Tibial nerve (tissue), 4 donors: ENCODE measurements at places on chromosomes 6 and 20. TPM values are rescaled to one million over a fixed set of nuclear protein-coding genes. Genes with fewer than 3 reads are reported as not detected.

The VIP gene
- 0.39 TPM for total RNA-seq

The TTLL9 gene
- total RNA-seq = 2.8 TPM

The HLA-DPB1 gene
- 56.5 TPM for total RNA-seq

The FAM209B gene
- not detected for total RNA-seq

The TREML1 gene
- 2.2 TPM for total RNA-seq

The KIAA0408 gene
- 13.5 TPM for total RNA-seq

The CCN6 gene
- total RNA-seq = 0.39 TPM

DNA sequence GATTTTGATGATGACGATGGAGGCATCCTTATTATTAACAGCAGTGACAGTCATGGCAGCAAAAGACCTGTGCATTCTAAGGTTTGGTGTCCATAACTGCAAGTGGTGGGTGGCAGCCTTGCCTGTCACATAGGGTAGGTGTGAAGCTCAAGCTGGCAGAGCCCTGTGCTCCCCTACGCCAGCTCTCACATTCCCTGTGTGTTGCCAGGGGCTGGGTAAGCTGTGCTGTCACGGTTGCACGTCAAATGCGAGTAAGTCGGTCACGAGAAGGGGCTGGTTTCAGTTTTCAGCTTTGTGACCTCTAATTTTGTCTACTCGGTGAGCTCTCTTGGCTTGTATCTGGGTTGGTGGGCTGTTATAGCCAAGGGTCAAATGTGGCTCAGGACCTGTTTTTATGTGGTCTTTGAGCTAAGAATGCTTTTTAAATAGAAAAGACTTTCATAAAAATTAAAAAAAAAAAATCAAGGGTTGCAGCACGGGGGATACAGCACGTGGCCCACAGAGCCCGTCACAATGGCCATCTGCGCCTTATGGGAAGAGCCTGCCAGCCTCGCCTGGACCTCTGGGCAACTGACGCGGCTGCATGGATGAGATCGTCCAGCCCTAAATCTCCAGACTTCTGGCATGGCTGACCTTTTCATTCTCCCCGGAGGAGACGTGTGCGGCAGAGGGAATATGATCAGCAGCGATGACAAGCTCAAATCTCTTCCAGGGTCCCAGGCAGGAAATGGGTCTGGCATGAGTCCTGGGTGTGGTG lies 148.5 kb downstream of the PHACTR3 start:
- DNase-seq = no peak

GRCh38 chr6:160141001-160141726 lies 19.5 kb downstream of the SLC22A1 start:
- no peak for DNase-seq

GRCh38 chr6:44161997-44162338 lies 3.3 kb downstream of the CAPN11 start:
- no peak for DNase-seq

GRCh38 chr6:56843476-56844349 lies 111.2 kb upstream of the BEND6 start:
- peak; percentile 50 for DNase-seq

GRCh38 chr6:37988127-37988526 lies 168.6 kb downstream of the ZFAND3 start:
- no peak for DNase-seq

DNA sequence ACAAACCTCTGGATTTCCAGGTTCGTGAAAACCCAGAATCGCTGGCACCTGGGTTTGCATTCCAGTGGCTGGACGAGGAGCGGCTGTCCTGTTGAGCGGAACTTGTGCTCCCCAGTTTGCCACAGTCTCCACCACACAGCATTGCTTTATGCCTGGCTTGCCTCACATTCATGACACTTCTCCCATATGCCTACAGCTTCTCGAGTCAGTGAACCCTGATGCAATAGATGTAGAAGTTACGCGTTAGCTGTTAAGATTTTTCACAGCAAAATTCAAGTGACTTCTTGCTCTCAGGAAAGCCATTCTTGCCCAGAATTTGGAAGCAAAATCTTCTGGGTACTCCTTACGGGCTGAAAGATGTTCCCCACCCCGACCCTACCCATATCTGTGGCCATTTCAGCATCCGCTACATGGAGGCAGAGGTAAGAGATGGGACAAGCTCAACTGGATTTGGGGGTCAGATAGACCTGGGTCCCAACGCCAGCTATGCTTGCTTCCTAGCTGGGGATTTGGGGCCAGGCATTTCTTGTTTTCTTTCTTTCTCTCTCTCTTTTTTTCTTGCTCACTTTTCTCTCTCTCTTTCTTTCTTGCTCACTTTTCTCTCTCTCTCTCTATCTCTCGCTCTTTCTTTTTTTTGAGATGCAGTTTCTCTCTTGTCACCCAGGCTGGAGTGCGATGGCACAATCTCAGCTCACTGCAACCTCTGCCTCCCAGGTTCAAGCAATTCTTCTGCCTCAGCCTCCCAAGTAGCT lies 12.4 kb upstream of the GDAP1L1 start:
- DNase-seq = no peak

DNA sequence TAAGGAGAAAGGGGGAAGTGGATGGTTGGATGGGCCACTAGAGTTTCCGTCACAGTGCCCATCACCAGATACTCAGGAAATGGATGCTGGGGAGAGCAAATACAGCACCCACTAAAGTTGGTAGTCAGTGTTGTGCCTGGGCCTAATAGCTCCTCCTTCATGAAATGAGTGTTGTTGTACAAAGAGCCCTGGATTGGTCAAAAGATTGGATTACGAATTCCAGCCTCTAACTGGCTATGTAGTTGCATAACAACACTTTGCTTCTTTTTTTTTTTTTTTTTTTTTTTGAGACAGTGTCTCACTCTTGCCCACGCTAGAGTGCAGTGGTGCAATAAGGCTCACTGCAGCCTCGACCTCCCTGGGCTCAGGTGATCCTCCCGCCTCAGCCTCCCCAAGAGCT lies 27.4 kb downstream of the KCNG1 start:
- DNase-seq = no peak

DNA sequence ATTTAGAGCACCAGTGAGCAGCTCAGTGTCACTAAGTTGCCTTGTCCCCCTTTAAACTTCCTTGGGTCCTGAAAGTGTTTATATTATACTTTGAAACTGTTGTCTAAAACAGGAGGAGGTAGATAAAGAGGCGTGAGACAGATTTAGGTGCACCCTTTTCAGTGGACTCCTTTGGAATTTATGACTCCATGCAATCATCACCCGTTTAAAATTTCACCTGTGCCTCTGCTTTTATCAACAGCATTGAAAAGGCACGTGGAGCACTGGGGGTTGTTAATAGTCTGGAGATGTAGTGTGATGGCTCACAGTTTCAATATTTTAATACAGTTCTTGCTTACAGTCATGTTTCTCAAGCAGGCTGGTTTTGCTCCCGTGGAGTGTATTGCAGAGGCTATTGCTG lies 162.2 kb downstream of the PHACTR1 start:
- DNase-seq = no peak

DNA sequence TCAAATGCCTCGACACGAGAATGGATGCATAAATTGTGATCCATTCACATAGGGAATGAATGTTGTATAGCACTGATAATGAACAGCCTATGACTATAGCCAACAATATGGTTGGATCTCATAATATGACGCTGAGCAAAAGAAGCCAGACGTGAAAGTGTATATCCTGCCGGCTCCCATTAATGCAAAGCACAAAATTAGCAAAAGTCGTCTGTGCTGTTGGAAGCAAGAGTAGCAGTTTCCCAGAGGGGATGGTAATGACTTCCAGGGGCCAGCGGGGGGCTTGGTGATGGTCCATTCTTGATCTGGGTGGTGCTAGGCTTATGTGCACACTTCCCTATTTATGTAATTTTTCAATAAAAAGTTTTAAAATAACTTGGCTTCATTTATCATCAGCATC lies 1.0 kb upstream of the TAGAP start:
- no peak for DNase-seq

GRCh38 chr6:139520321-139520768 lies 145.9 kb upstream of the CITED2 start:
- no peak for DNase-seq

DNA sequence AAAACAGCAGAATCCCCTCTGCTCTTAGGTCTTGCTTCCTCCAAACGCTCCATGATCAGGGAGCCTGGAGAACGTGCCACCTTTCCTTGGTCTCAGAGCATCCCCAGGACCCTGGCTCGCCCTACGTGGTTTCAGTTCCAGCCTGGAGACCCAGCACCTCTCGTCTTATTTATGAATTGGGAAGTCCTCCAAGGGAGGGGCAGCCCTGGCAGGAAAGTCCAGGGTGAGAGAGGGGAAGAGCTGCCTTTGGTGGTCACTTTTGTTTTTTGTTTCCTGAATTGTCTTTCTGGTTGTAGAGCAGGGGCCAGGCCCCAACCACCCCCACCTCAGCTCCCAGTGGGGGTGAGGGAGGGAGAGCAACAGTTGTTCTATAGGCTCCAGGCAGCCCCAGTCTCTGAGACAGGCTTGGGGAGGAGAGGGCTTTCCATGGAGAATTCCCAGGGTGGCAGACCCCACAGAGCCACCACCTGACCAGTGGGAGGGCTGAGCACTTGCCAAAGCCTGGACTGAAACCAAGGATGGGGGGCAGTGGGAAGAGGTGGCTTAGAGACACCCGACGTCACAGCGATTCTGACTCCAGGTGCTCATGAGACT lies 88.8 kb downstream of the PRND start:
- no peak for DNase-seq

GRCh38 chr20:5650280-5650691 lies 99.9 kb upstream of the SHLD1 start:
- no peak for DNase-seq

- DNase-seq = no peak
Measured at GRCh38 chr6:15063253-15063853, 182.5 kb upstream of the JARID2 start.

DNA sequence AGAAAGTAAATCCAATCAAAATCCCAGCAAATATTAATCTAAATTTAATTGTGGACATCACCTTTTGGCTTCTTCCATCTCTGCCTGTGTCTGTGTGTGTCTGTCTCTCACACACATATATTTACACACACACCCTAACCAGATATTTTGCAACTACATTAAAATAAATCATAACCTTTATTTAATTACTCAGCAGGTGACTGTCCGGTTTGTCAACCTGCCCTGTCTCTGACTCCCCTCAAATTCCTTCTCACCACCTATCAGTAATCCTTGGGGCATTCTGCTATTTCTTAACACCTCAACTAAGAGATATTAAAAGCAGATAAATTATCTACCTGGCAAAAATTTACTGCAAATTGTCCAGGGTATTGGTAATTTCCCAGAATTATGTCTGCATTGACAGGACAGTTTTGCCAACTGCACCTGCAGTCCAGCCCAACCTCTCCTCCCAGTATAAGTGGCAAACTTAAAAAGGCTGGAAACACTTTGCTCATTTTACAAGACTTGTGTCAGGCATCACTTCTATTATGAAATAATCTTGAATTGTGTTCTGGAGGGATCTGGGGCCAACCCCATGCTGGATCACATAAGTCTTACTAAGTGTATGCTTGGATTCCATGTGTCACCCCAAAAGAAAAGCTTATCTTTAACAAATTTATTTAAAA lies 216.1 kb downstream of the GMDS start:
- DNase-seq = no peak

DNA sequence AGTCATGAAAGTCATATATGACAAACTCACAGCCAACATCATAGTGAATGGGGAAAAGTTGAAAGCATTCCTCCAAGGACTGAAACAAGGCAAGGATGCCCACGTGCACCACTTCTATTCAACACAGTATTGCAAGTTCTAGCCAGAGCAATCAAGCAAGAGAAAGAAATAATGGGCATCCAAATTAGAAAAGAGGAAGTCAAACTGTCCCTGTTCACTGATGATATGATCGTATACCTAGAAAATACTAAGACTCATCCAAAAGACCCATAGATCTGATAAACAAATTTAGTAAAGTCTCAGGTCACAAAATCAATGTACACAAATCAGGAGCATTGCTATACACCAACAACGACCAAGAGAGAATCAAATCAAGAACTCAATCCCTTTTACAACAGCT lies 41.2 kb downstream of the RPP21 start:
- no peak for DNase-seq

DNA sequence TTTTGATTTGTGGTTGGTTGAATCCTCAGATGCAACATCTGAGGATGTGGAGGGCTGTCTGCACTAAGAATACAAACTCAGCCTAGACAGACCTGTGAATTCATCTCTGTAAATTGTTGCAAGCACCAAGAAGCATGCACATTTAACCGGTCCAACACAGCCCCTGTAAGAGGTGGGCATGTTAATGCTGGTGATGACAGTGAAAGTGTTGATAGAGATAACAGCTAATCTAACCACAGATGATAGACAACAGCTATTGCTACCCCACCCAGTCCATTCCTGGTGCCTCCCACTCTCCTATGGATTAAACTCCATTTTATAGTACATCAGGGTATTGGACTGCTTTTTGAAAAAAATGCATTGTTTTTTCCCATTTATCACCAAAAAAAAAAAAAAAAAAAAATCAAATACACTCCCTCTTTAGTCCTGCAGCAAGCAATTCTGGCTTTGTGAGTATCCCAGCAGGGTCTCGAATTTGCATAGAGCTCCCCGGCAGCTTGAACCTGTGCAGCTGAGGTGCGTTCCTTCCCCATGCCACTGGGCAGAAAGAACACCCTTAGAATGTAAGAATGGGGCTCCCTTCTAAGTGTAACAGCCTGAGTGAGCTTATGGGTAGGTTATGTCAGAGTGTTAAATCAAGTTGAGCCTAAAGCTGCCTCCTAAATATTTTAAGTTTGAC lies 270.9 kb upstream of the JARID2 start:
- no peak for DNase-seq

DNA sequence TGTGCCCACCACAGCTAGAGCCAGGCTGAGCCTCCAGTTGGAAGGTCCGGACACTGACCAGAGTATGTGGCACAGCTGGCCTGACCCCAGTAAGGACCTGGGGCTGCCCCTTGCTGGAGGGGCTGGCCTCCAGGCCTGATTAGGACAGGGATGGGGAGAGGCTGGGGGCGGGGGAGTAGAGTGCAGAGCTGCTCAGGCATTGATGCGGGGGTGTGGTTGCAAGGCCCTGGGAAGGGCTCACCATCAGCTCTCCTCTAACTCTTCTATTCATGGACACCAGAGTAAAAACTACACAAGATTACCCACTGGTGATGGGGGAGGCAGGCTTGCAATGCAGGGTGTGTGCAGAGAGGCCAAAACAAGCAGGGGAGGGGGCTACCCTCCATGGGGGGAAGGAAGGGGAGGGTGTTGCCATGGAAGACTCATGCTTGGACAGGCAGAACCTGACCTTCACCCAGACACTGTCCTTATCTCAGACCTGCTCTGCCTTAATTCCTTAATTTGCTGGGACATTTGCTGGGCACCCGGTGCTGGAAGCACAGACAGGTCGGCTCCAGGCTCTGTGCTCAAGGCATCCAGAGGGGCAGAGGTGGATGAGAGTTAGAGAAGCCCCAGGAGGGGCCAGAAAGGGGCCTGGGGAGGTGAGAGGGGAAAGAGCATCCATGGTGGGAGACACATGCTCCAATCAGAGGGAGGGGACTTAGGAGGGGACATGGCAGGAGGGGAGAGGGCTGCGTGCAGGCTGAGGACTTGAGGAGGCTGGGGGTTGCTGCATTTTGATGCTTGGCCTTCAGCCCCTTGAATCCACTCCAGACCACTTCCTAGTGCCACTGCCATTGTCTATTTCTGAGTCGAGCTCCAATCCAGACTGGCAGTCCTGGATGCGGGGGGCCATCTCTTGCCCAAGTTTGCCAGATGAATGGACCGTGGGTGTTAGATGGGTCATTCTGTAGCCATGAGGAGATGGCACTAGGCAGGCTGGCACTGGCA lies 7.6 kb upstream of the EMILIN3 start:
- no peak for DNase-seq
